ENCODE measurements at places on chromosomes 16 and 17. TPM values are rescaled to one million over a fixed set of nuclear protein-coding genes. Genes with fewer than 3 reads are reported as not detected.

DNA sequence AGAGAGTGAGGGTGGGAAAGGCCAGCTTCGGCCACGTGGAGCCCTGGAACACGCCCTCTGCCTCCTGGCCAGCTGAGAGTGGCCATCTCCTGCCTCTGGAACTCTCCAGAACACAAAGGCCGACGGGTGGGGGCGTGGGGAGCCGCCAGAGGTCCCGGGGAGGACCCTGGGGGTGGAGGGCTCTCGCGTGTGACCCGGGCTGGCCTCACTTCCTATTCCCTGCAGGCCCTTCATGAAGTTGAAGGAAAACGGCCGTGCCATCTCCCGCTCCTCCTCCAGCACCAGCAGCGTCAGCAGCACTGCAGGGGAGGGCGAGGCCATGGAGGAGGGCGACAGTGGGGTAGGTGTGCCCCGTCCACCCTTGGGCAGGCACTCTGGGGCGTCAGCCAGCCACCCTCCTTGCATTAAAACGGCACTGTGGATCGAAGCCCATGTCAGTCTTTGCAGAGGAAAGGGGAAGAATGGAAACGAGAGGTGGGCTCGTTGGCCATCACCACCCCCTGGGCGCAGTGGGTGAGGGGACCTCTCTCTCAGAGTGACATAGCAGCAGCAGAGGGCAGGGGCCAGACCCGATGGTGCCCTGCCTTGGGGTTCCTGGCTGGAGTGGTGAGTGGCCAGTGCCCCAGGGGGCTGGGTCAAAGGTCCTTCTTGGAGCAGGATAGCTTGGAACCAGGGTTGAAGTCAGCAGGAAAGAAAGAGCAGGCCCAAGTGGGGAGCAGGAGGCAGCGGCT is 37.1 kb downstream of the OR1D5 start:
- no peak for DNase-seq

DNA sequence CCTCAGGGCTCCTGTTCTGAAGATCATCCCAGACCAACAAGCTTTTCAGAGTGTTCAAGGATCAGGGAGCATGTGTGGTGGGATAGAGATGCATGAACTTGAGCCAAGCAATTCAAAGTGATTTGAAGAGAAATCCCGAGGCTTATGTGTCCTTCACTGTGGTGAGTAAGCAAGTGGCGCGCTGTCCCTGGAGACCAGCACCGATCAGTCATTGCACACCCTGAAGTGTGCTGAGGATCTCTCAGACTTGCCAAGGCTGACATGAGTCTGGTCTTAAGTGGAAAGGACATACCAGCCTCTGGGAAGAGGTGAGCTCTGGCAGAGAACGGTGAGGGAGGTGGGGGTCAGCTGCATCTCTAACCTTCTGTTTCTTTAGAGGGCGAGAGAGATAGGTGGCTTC is 43.8 kb upstream of the CDH13 start:
- DNase-seq = no peak

DNA sequence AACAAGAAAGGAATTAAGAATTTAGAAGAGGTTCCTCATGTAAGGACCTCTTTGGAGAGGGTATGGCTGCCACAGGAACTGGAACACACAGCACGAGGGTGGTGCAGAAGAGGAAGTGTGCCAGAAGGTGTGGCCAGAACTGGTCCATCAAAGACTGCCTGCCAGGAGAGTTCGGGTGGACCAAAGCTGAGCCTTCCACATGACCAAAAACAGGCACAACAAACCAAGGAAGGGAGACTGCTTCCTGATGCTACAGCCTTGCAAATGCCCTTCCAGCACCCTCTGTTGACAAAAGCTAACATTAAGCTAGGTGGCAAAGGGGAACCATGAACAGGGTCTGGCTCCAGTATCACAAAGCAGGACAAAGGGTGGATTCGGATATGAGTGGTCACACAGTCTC is 125.8 kb upstream of the TMEM97 start:
- DNase-seq = no peak

GRCh38 chr17:79561486-79562133 is 49.2 kb downstream of the RBFOX3 start:
- no peak for DNase-seq

G6PC1 gene
- not detected for total RNA-seq

CNGB1 gene
- total RNA-seq = not detected

DNA sequence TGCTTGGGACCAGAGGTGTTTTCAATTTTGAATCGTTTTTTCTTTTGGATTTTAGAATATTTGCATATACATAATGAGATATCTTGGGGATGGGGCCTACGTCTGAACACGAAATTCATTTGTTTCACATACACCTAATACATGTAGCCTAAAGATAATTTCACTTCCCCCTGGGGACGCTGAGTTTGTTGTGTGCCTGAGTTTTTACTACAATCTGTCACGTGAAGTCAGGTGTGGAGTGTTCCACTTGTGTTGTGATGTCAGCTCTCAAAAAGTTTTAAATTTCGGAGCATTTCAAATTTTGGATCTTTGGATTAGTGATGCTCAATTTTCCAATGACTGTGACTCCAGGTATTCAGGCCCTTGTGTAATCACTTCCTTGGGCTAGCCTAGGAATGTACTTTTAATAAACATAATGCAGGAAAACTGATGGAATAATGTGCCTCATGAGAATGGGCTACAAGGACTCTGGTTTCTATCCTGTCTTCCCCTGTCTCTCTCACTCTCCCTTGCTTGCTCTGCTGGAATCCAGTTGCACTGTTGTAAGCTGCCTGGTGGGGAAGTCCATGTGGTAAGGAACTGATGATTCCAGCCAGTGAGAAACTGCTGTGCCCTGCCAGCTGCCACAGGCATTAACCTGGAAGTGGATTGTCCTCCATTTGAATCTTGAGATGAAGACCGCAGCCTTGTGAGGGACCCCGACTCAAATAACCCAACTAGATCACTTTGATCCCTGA is 403.8 kb downstream of the SHISA9 start:
- DNase-seq = no peak

DNA sequence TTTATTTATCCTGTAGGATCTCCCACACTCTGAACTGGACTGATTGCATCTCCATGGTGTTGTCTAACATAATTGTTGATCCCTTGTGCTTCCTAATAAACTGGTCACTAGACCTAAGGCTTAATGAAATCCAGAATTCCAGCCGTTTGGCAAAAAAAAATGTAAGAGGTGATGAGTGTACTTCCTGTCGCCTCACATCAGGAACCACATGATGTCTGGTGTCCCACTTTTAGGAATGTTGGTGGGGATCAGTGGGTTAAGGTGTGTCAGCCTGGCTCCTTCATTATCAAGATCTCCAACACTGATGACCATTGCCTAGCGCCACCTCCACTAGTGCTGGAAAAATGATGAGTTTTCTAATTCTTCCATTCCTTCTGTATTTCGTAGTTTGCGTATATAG is 18.6 kb upstream of the LONP2 start:
- DNase-seq = no peak

- no peak for DNase-seq
Observed at GRCh38 chr17:6110592-6110991, 40.4 kb downstream of the WSCD1 start.

YBX2 gene
- 0.67 TPM for total RNA-seq

- DNase-seq = no peak
Observed at GRCh38 chr16:70573451-70574121, 50.0 kb downstream of the SF3B3 start.

DOC2A gene
- total RNA-seq = 2.5 TPM

DNA sequence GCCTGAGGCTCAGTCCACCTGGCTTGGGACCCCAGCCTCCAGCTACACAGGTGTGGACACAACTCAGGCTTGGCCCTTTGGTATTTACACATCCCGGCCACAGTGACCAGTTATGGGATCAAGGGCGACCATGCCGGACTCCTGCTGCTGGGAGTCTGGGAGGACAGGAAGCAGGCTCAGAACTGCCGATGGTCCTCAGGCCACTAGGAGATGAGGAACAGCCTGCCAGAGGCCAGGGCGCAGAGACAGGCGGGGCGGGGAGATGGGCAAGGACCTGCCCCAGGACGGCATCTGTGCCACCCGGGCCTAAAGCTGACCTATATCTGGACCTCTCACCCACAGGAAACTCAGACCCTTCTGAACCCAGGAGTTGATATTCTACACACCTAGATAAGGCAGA is 12.5 kb downstream of the NXN start:
- DNase-seq = no peak

RAB11FIP3 gene
- total RNA-seq = 38.0 TPM

TMIGD1 gene
- not detected for total RNA-seq

DNA sequence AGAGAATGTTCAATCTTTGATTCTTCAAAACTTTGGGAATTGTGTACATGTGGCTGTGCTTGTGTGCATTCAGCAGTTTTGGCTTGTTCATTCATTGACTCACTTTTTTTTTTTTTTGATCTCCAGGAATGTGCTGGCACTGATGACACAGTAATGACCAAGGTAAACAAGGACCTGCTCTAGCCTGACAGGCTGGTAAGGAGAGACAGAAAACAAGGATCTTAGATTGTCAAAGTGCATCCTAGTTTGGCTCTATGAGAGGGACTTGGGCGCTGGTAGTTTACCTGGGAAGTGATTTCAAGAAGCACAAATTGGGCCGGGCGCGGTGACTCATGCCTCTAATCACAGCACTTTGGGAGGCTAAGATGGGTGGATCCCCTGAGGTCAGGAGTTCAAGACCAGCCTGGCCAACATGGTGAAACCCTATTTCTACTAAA is 233.1 kb upstream of the WSCD1 start:
- no peak for DNase-seq

DNA sequence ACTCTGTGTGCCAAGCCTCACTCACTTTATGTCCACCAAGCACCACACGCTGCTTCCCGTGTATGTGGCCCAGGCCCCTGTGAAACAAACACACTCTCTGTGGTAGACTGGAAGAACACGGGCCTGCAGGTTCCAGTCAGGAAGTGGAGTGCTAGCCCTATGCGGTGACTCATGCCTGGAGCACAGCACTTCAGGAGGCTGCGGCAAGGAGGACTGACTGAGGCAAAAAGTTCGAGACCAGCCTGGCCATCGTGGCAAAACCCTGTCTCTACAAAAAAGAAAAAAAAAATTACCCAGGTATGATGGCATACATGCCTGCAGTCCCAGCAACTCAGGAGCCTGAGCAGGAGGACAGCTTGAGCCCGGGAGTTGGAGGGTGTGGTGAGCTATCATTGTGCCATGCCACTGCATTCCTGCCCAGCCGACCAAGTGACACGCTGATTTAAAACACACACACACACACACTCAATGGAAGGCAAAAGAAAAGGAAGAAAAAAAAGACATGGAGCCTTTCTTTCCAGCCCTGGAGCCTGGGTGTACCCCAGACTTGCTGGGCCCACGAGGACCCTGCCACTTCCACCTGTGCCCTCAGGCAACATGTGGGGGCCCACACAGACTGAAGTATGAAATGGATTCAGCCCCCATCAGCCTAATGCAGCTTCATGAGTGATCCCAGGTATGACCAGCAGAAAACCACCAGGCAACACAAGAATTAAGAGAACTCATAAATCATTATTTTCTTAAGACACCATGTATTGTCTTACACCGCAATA is 126.6 kb downstream of the ANKRD11 start:
- no peak for DNase-seq

DNA sequence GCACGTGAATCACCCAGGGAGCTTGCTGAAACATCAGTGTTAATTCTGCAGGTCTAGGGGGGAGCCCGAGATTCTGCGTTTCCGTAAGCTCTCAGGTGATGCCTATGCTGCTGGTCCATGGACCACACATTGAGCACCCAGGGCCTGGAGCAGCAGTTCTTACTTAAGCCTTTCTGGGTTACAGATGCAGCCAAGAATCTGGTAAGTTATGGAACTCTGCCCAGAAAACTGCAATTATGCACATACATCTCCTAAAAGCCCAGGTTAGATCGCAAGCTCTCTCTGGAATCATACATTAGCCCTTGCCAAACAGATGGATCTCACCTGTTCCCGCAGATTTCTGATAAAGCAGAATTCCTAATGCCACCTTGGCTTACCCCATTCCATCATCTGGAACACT is 265.9 kb upstream of the SALL1 start:
- no peak for DNase-seq

DNA sequence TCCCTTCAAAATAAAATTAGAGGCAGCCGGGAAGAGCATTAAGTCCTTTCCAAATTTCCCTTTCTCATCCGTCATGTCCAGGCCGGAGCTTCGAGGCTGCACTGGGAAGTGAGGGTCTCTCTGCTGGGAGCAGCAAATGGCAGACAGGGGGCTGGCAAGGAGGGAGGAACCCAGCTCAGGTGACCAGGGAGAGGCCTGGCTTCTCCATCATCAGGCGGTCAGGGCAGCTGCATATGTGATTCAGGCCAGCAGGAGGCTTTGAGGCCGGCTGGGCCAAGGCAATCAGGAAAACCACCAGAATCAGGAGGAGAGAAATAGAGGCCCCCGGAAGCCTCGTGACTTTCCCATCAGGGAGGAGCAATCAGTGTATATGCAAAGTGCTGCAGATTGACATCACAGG is 85.0 kb upstream of the RPL38 start:
- DNase-seq = no peak

- no peak for DNase-seq
Observed at GRCh38 chr17:77460514-77461046, 319.8 kb downstream of the SEC14L1 start.

- no peak for DNase-seq
Observed at GRCh38 chr17:77425348-77425747, 284.6 kb downstream of the SEC14L1 start.

ZPBP2 gene
- not detected for total RNA-seq

DNA sequence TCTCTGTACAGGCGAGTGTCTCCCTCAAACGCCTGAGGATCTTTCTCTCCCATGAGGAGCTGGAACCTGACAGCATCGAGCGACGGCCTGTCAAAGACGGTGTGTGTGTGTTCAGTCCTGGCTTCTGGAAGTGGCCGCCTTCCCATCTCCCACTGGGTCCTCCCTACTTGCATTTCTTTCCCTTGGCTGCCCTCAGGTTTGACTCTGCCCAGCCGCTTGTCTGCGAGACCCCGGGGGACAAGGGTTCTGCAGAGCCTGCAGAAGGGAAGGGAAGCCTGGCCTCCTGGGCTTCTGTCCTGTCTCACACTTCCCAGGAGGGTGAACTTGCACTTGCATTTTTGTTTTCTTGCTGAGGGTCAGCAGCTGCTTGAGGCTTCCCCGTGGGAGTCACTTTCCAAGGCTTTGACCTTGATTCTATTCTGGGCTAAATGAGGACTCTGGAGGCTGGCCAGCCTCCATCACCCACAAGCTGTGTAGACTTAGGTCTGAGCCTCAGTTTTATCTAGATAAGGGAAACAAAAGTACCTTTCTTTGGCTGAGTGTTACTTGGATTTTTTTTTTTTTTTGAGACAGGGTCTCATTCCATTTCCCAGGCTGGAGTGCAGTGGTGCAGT is 122.3 kb downstream of the ABCC1 start:
- DNase-seq = no peak

NOXO1 gene
- 4.4 TPM for total RNA-seq

DNA sequence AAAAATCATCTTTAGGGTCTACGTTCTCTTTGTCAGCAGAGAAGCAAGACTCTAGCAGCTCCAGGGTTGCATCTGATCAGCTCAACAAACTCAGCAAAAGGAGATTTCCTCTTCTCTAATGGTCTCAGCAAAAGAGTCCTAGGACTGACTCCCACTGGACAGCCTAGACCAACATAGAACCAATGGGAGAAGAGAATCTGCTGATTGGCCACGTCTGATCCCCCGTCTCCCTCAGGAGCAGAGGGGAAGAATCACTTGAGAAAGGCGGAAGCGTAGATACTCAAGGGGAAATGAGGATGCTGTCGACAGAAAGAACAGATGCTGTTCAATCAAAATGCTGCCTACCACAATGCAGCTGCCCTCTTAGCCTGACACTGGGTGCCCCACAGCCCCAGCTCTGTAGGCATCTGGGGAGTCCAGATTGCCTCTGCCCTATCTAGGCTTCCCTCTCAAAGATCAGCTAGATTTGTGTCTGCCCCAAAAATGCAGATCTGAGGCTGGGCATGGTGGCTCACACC is 31.5 kb upstream of the EMP2 start:
- no peak for DNase-seq
